ENCODE measurements at places on chromosomes 12 and 14.
A peak's percentile ranks its signal among the peaks of the same experiment; 100 is the strongest.

DNA sequence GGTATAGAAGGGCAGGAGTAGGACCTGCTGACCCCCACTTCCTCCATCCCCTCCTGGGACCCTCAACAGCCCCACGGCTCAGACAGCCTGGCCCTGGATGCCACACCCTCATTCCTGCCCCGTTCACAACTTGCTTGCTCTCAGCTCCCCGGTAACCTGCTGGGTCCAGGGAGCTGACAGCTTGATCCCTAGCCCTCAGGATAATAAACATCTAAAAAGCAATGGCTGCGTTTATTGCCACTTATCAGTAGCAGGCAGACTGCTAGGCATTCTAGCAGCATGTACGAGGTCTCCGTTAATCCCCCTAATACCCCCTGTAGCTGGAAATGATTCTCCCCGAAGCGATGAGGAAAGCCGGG, 24.3 kb upstream of the RPLP0 start:
- no peak for DNase-seq

DNA sequence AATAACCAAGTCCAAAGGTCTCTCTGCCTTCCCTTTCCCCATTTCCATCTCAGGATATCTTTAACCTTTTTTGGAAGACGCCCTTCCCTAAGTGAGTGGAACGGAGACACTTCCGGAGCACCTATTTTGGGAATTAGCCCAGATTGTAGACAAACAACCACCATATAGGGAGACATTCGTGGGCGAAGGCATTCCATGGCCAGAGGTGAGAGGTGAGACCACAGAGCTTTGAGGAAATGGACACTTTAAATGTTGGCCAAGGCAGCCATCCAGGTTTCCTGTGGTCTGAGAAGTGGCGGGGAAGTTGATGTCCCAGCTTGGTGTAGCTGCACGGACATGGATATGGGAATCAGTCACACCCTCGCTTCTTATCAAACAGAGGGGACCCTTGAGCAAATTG, 69.4 kb upstream of the BDKRB2 start:
- no peak for DNase-seq

GRCh38 chr12:95429172-95429510, 44.8 kb upstream of the METAP2 start:
- DNase-seq, result no peak

GRCh38 chr12:85662207-85662602, 174.0 kb downstream of the RASSF9 start:
- no peak for DNase-seq

- no peak for DNase-seq
Measured at GRCh38 chr12:117188961-117189724, 1.1 kb downstream of the FBXO21 start.

- no peak for DNase-seq
Measured at GRCh38 chr12:99137124-99137855, 492.2 kb downstream of the APAF1 start.

GRCh38 chr14:81655423-81656314, 122.0 kb upstream of the SEL1L start:
- no peak for DNase-seq

DNA sequence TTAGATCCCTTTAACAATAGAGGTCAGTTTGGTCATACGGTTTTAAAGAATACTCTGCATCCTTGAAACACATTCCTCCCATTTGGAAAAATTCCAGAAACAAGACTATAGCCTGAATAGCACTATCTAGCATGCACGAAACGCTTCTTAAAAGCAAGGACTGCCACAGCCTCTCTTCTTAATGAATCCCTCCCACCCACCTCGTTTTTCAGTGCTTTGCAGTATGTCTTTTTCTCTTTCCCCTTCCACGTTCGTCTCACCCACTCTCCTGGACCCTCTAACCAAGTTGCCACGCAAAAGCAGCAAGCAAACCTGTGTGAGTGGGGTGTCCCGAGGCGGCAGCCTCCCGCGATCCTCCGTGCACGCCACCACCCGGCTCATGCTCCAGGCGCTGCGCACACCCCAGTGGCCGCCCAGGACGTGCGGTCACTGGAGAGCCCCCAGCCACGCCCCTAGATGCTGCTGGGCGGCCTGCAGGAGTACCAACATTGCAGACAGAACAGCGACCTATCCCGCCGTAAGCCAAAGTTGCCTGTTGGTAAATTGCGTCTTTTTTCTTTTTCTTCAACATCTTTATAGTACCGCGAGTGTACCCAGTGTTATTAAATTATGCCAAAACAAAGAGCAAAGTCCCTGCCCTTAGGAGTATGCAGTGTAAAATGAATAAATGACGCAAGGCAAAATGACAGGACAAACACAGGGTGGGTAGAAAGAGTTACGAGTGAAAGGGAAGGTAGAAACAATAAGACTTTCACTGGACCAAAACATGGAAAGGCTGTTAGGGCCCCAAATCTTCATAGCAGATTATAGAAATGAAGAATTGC, at the start of gene SLC38A4:
Gene SLC38A4 (minus strand): TSS at position 407 of the 824 bp plus-strand sequence. CDS start 32,926 bp downstream, outside the sequence.
- peak; percentile 20 for DNase-seq
